Astrocyte of the cerebellum (primary cell): ENCODE measurements at places on chromosomes 3 and 15.

GRCh38 chr3:108159105-108159504 lies 63.1 kb downstream of the IFT57 start:
- no peak for DNase-seq

DNA sequence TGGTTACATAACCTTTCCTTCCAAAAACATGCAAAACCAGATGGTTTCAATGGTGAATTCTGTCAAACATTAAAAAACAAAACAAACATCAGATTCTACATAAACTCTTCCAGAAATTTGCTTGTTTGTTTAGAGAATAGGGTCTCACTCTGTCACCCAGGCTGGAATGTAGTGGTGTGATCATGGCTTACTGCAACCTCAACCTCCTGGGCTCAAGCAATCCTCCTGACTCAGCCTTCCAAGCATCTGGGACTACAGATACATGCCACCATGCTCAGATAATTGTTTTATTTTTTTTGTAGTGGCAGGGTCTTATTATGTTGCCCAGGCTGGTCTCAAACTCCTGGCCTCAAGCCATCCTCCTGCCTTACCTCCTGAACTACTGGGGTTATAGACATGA lies 36.1 kb downstream of the FBXL2 start:
- no peak for DNase-seq

GRCh38 chr3:31876331-31876730 lies 104.7 kb downstream of the OSBPL10 start:
- peak; percentile 59 for DNase-seq

DNA sequence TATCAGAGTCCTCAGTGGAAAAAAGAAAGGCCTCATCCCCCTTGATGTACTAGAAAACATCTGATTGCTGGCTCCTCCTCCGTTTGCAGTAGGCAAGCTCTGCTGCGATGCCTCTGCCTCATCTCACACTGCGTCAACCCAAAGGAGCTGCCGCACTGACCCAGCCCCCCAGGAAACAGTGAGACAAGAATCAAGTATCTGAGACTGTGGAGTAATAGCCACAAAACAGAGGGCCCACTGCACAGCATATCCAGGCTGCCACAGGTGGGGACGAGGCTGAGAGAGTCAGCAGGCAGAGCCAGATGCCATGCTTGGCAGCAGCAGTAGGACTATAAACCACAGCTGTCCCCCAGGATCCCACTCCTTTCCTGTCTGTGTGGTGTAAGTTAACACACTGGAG lies 165.9 kb downstream of the STAC start:
- no peak for DNase-seq

- DNase-seq: no peak
Measured at GRCh38 chr3:87568331-87568730, 291.9 kb upstream of the POU1F1 start.

- DNase-seq: no peak
Measured at GRCh38 chr3:146491303-146491702, 21.9 kb upstream of the PLSCR2 start.

DNA sequence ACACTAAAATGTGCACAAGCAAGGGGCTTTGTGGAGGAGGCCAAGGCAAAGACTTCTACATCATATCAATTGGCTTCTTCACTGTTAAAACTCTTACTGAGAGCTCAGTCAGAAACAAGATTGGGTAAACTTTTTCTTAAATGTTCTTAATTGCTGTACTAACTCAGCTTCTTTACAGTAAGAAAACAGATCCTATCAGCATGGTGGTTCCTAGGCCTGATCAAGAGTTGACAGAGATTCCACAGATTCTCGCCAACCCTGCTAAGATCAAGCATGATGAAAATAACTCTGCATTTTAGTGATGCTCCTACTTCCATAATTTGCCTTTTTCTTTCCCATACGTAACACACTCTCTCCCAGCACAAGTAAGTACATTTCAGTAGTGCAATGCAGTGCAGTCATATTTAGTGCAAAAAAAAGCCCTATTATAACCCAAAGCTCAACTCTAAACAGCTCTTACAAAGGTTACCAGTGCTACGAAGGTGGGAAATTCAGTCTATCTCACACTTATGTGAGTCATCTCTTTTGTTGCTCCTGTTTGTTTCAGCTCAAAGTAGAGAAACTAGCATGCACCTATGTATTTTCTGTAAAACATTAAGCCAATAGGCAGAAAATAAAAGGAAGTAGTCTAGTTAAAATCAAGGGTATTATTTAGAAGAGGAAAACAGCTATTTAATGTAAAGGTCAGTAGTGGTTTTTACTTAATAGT lies 29.9 kb downstream of the TIGIT start:
- no peak for DNase-seq

DNA sequence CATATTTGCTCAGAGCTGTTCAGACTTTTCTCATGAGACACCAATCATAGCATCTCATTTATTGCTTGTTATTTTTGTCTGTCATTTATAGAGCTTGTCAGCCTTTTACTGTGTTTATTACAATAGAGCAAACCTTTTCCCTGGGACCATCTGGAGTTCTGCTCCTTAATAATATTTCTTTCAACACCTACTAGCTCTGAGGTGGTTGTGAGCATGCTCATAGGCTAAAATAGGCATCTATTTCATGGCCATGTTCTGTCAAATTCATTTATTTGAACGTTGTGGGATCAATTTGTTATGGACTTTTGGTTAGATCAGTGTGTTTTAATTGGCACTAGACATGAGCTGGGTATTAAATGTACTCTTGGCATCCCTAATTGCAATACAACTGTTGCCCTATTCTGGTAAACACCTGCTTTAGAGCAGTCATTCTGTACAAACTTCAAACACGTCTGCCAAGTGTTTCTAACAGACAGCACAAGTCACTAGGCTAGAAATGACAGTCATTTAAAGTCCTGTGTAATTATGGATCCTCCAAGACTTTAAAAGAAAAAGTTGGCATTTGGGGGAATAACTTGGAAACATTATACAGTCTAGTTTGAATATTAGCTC lies 766.3 kb downstream of the ZNF385D start:
- DNase-seq: no peak

- DNase-seq: no peak
Measured at GRCh38 chr15:73994912-73995622, 551 bp downstream of the PML start.

DNA sequence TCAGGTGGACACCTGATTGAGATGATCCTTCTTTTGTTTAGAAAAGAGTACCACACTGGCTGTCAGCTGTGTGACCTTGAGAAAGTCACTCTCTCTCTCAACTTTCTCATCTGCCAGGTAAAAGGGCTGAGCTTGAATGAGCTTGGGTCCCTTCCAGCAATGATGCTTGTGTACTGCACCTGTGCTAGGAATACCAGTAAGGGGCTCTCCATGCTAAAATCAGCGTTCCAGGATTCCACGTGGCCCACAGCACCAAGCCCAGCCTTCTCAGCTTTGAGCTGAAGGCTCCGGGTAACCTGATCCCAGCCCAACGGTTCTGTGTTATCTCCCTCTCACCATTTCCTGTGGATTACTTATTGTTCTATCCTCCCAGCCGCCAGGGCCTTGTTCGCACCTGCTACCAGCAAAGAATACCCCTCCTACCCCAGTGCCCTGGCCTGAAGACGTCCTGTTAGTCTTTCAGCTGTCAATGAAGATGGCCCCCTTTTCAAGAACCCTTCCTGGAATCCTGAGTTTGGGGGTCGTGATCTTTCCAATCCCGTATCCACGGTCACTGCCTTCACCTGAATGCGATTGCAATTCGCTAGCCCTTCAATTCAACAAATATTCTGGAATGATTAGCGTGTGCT lies 54.2 kb upstream of the CGNL1 start:
- DNase-seq: no peak

DNA sequence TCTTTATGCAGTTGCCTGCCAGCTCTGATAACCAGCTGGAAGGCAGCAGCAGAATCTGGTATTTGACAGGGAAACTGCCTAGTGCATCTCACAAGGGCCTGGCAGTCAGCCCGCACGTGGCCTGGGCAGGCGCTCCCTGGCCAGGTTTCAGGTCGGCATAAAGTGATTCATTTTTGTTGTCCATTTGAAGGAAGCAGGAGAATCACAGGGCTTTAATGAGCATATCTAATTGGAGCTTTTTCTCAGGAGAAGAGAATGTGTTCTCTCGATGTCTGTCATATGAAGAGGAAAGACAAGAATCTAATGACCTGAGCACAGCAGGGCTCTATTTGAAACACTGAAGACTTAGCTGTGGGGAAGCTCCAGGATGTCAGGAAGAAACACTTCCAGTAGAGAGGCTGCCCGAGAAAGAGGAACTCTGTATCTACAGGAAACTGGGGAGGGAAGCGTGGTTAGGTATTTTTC lies 98.8 kb upstream of the MB21D2 start:
- peak; percentile 16 for DNase-seq

GRCh38 chr3:164040991-164041390 lies 1037.3 kb downstream of the SI start:
- no peak for DNase-seq

- no peak for DNase-seq
Measured at GRCh38 chr15:90060797-90061196, 41.5 kb downstream of the IDH2 start.

DNA sequence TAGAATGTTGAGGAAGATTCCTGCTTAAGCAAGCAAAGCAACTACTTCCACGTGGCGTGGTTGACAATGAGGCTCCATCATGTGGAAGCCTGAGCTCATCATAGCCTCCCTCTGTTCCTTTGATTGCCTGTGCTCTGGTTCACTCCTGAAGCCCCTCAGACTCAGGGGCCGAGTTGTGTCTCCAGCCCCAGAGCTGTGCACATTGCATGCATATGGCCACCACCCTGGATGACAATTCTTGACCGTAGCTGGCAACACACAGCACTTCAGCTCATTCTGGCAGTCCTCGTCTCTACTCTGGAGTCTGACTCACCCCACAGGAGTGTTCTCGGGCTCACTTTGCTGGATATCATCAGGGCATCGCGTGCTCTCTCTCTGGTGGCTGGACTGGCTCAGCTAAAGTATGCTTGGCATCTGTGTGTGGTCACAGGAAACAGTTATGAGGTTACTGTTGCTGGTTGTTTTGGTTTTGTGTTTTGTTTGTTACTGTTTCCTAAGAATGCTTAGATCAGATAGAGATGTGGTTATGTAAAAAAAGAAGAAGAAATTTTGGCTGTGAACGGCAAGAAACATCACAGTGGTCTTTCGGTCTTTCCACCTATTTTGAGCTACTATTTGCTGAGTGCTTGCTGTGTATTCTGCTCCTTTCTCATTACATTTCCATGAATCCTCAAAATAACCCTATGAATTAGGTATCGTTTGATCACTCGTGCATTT lies 41.6 kb upstream of the MRPS22 start:
- DNase-seq: peak; percentile 99

GRCh38 chr15:89893027-89893426 lies 767 bp downstream of the AP3S2 start:
- DNase-seq: no peak

DNA sequence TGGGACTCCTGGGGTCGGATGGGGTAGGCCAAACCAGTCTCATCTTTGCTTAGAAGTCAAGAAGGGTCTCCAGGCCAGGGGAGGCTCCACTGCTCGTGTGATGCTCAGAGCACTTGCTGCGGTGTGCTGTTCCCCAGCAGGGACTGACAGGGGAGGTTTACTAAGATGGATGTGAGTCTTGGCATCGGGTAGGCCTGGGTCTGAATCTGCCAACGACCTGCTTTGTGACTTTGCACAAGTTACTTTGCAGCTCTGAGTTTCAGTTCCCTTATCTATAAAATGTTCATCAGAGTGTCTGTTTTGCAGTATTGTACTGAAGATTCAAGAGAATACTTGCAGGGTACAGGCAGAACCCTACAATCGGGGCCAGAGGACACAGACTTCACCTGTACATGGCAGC lies 17.3 kb upstream of the CDCP1 start:
- no peak for DNase-seq

- DNase-seq: no peak
Measured at GRCh38 chr3:85604641-85605040, 645.9 kb downstream of the CADM2 start.

DNA sequence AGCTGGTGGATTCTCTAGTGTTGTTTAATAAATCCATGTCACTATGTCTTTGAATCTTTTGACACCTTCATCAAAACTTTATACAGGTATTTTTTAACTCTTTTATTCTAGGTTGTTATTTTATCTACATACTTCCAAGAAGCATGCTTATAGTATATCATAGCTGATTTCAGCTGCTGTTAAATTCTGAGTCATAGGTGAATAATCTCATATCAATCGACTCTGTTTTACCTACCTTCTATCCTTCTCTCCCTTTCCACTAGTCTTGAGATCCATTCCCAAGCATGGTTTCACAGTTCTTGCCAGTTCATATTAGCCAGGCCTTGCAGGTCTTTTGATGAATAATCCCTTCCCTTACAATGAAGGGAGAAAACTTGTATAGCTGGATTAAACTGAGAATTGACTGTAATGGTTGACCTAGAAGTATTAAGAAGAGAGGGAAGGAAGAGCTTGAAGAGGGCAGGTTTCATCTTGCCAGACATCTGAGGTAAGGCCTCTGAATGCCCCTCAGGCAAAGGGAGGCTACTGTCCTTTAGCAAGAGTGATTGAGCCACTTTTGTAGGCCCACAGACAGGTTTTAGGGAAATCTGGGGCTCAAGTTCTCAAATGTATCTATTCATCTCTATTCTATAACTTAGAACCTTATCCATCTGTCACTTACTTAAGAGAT lies 146.4 kb downstream of the EPHA6 start:
- DNase-seq: no peak

- no peak for DNase-seq
Measured at GRCh38 chr3:54533856-54534255, 394.0 kb downstream of the LRTM1 start.
